GM13977 (cell line): ENCODE measurements at places on chromosomes 5 and 9.

DNA sequence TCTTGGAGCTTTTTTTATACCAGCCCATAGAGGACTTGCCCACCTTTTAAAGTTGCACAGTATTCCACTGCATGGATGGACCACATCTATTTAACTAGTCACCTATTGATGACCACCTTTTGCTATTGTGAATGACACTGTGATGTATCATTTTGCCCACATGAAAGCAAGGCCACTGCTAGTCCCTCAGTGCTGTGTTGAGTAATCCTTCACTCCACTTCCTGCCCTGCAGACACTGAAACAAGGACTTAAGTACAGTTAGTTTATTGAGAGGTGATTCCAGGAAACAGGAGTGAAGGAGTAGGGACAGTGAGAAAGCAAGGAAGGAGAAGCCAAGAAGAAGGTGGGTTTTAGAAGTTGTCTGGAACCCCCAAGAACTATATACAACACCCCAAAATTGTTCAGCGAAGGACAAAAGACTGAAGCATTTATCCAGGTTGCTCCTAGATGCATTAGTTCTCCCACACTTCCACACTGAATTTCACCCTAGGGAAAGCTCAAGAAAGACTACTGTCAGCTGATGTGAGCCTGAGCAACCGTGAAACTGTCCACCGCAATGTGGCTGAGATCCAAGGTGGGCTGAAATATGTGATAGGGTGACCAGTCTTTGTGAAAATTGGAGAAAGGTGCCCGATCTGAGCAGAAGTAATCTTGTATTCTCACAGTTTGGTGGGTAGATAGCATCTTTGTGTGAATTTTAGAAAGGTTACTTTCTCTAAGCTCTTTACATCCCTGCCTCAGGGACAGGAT lies 45.2 kb upstream of the ANKRD31 start:
- DNase-seq: no peak

- no peak for DNase-seq
Observed at GRCh38 chr5:84290161-84290560, 94.5 kb downstream of the EDIL3 start.

- DNase-seq: peak; percentile 61
Observed at GRCh38 chr5:73451224-73452130, 2.9 kb upstream of the FOXD1 start.

DNA sequence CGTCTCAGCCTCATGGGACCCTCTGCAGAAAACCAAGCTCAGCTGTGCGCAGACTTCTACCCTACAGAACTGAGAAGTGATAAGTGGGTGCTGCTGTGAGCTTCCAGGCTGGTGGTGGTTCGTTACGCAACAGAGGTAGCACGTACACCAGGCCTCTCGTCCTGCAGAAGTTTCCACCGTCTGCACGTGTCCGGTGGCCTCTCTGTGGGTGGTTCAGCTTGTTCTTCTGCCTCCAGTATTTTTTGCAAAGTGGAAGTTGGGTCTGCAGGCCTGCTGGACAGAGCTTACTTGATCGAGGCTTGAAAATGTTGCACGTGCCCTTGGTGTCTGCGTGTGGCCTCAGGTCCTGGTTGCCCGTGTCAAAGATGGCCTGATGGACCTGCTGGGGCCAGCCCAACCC lies 27.5 kb downstream of the KCNT1 start:
- DNase-seq: no peak

GRCh38 chr5:6837519-6838110 lies 124.4 kb downstream of the TENT4A start:
- DNase-seq: no peak

DNA sequence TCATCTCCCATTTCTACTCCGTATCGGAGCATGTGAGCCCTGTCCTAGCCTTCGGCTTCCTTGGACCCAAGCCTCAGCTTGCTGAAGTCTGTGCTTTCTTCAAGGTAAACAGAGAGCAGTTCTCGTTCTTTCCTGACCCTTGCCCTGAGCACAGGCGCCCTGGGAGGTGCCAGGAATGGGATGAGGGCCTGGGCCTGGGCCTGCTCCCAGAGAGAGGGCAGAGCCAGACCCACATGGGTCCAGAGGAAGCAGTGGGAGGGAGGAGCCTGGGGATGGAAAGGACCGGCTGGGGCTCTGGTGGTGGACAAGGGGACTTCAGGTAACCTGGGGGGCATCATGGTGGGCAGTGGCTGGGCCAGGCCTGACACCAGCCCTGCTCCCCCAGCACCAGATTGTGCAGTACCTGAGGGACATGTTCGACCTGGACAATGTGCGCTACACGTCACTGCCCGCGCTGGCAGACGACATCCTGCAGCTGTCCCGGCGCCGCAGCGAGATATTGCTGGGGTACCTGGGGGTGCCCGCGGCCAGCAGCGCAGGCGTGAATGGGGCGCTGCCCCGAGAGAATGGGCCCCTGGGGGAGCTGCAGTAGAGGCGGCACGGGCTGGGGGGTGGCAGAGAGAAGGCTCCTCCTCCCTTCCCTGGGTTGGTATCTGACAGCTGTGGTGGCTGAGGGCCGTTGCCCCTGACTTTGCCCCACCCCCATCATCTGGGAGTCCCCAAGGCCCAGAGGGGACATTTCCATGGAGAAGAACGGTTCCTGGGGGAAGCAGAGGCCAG lies 10.9 kb upstream of the DOLPP1 start:
- no peak for DNase-seq

DNA sequence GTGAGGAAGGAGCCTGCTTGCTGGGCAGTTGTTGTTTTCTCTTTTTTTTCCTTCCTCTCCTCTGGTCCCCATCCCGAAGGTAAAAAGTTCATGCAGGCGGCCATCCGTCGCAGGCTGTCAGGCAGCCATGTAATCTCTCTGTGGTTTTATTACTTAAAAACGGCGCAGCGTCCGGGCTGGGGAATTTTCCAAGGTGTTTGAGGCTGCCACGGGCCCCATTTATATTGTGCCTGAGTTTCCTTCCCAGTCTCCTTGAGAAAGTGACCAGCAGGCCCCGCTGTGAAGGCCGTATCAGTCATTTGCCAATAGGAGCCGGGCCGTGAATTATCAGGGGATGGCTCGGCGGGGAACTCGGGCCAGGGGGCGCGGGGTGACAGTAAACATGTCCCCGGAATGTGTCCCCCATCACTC lies 289.7 kb downstream of the PBX3 start:
- no peak for DNase-seq

DNA sequence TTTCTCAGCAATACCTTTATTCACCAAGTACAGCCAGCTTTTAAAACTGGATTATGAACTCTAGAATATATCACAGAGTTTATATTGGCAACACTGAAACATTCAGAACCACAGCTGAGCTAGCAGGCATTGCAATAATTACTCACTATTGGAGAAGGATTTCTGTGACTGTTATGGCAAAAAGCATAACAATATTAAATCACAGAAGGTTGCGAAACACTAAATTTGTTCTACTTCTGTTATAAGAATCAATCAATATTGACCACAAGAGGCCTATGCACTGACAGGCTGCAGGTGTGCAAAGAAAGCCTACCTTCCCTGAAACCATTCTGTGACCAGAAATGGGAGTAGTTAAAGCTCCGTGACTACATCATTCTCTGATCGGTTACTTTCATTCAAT lies 59.2 kb downstream of the AP3B1 start:
- DNase-seq: no peak

DNA sequence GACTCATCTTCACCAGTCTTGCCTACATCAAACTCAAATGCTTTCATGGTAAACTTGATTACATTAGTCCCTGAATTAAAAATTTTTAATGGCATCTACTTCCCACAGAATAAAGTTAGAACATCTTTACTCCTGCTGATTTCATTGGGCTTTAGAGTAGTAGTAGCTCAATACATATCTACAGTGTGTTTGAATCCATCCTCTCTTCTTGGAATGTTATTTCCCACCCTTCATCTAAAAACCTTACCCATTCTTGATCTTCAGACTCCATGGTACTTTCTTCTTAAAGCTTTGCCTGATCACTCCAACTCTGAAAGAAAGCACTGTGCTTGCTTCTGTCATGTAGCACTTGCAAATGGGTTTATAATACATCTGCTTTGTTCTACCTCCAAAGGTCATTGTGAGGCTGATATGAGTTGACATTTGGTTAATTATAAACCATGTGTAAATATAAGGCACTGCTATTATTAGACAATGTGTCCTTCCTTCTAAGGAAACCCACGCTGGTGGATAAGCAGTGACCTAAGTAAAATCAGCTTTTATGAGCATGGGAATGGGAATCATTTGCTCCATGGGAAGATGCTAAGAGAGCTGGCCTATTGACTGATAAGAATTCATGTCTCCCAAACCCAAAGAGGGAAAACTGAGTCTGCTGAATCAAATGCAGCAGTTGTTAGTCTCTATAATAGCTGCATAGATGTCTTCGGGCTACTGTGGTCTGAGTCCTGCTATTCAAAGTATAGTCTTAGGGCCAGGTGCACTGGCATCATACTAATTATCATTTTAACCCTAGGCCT lies 7.5 kb upstream of the PRLR start:
- DNase-seq: no peak

GRCh38 chr9:134335486-134336220 lies 9.4 kb downstream of the RXRA start:
- DNase-seq: no peak

DNA sequence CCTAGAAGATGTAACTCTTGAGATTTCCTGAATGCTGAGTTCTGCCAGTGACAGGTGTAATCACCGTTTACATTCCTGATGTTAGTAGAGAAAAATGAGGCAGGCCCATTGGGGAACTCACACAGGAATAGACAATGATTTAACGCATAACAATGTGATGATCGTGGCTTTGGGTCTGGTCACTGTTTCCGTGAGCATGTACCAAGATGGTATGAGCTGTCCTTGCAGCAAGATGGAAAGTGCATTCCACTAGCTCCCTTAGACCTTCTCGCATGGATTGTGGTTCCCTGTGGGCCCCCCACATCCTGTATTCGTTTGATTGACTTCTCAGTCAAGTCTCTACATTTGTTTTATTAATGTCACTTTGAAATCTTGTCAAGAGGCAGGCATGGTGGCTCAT lies 124.0 kb upstream of the DAP start:
- no peak for DNase-seq

GRCh38 chr9:133383438-133383837 lies 7.3 kb downstream of the STKLD1 start:
- DNase-seq: no peak

DNA sequence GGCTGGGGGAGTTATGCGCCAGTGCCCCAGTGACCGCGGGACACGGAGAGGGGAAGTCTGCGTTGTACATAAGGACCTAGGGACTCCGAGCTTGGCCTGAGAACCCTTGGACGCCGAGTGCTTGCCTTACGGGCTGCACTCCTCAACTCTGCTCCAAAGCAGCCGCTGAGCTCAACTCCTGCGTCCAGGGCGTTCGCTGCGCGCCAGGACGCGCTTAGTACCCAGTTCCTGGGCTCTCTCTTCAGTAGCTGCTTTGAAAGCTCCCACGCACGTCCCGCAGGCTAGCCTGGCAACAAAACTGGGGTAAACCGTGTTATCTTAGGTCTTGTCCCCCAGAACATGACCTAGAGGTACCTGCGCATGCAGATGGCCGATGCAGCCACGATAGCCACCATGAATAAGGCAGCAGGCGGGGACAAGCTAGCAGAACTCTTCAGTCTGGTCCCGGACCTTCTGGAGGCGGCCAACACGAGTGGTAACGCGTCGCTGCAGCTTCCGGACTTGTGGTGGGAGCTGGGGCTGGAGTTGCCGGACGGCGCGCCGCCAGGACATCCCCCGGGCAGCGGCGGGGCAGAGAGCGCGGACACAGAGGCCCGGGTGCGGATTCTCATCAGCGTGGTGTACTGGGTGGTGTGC lies at the start of gene RXFP3:
TSS of gene RXFP3 (plus strand) at position 6 of the 636 bp plus-strand sequence. CDS start at position 361, 355 bp downstream.
- peak; percentile 51 for DNase-seq

- no peak for DNase-seq
Observed at GRCh38 chr9:79667817-79668436, 96.2 kb downstream of the TLE4 start.

GRCh38 chr9:109401990-109402318 lies 81.1 kb upstream of the EPB41L4B start:
- no peak for DNase-seq

DNA sequence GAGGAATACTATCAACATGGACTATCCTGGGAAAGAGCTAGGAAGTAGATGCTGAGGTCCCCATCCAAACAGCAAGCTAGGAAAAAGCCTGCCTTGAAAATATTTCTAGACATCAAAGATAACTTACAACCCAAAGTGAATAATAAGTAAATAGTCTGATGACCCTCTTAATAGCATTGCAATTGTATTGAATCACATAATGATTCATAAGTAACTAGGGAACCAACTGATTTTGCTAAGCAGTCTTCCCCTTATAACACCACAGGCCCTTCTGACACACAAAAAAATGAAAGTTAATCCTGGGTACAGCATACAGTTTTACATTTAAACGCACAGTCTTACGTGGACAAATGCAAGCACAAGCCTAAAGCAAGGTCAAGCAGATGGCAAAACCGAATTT lies 199.3 kb downstream of the RFK start:
- no peak for DNase-seq

DNA sequence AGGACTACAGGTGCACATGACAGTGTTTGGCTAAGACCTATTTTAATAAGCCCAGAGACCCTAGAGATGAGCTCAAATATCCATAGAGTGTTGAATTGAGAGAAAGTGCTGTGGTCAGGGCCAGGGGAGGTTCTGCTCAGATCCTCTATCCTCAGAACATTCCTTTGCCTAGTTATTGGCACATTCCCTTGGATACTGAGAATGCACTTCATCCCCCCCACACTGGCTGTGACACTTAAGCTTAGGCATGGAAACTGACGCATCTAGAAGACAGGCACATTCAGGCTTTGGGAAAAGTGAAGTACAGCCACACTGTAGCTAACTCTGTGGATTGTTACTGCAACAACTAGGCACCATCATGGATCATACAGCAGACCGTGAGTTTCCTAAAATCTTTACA lies 27.1 kb upstream of the RASGRF2 start:
- DNase-seq: no peak

DNA sequence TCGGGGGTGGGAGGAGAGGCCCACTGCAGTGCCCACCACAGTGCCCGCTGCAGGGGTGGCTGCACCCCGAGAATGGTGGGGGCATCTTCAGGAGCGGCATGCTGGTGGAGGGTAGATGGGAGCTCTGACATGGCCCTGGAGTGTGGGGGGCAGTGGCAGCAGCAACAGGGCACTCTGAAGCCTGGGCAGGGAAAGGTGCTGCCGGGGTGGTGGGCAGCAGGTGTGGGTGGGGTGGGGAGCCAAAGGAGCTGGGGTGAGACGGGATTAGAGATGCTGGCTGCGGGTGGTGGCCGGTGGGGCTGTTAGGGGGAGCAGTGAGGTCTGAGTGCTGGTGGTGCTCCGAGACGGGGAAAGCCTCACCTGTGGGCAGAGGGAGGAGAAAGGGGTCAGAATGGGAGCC lies 18.0 kb downstream of the FAM193B start:
- DNase-seq: no peak

DNA sequence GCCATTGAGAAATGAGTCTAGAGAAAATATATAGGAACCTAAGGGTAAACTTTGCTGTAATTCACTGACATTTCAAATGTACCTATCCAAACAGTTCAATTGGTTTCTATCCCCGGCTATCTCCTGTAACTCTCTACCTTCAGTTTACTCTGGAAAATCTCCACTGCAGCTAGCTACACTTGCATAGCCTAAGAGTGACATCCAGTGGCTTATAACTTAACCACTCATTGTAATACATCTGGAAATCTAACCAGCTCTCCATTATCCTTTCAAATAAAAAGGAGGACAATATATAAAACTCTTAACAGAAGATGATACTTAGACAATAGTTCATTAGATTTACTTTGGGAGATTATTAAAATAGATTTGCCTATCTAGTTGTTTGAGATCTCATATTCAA lies 35.3 kb upstream of the SPDL1 start:
- no peak for DNase-seq
